Body of pancreas (tissue), 4 donors: ENCODE measurements at places on chromosomes 13 and 19. TPM values are rescaled to one million over a fixed set of nuclear protein-coding genes. Genes with fewer than 3 reads are reported as not detected.

The PBX4 gene
- 8.2 TPM for total RNA-seq

The RNF17 gene
- total RNA-seq = 1.6 TPM

The ZNF723 gene
- not detected for total RNA-seq

The SLC1A6 gene
- not detected for total RNA-seq

The COQ8B gene
- 31.3 TPM for total RNA-seq

The NBEA gene
- 9.6 TPM for total RNA-seq
